ENCODE measurements at places on chromosomes 4 and X. TPM values are rescaled to one million over a fixed set of nuclear protein-coding genes. Genes with fewer than 3 reads are reported as not detected.

ATP2B3 gene
- total RNA-seq: not detected

TMEM154 gene
- total RNA-seq: 22.2 TPM

SPANXN5 gene
- not detected for total RNA-seq

EIF4E gene
- 81.0 TPM for total RNA-seq

SPP1 gene
- 1.8 TPM for total RNA-seq

MAGEB4 gene
- not detected for total RNA-seq

TMPRSS11D gene
- not detected for total RNA-seq

GALNTL6 gene
- not detected for total RNA-seq

NAA11 gene
- not detected for total RNA-seq

MSANTD1 gene
- total RNA-seq: not detected

ZNF595 gene
- total RNA-seq: 11.0 TPM

FREM3 gene
- not detected for total RNA-seq

Measured in myometrial cell (primary cell).